ENCODE measurements at places on chromosomes 2 and 18. TPM values are rescaled to one million over a fixed set of nuclear protein-coding genes. Genes with fewer than 3 reads are reported as not detected.

GRCh38 chr2:223779877-223780276 lies 57.5 kb downstream of the AP1S3 start:
- H3K4me3 ChIP-seq: no peak overlapping the region
- no peak overlapping the region for H3K27ac ChIP-seq
- DNase-seq: no peak
- no peaks in the 10 kb centered on the region for H3K27me3 ChIP-seq
- H3K4me1 ChIP-seq: no peaks in the 10 kb centered on the region
- no peaks in the 10 kb centered on the region for H3K36me3 ChIP-seq

DNA sequence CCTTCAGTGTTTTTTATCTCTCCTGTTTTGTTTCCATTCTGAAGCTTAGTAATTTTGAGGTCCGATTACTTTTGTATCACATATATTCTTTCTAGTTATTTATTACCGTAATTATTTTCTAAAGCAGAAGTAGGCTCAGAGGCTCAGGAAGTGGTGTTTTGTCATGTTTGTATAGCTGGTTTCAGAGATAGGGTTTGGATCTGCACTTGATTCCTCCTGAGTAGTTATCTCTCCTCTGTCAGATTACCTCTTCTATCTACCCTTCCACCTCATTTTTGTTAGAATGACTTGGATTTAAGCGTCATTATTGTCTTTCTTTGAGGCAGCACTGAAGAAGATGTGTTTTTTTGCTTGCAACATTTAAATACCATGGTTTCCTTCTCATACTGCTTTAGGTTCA lies 95.4 kb downstream of the MTA3 start:
- H3K27ac ChIP-seq: no peak overlapping the region
- H3K27me3 ChIP-seq: no peaks in the 10 kb centered on the region
- H3K36me3 ChIP-seq: no peaks in the 10 kb centered on the region
- no peaks in the 10 kb centered on the region for H3K4me1 ChIP-seq

- H3K27me3 ChIP-seq: no peaks in the 10 kb centered on the region
- H3K36me3 ChIP-seq: no peaks in the 10 kb centered on the region
- no peak for DNase-seq
- H3K4me1 ChIP-seq: no peaks in the 10 kb centered on the region
- no peak overlapping the region for H3K27ac ChIP-seq
Observed at GRCh38 chr2:201363857-201364560, 6.9 kb upstream of the FLACC1 start.

The MORN2 gene
- total RNA-seq: 2.0 TPM

- no peak for DNase-seq
- no peaks in the 10 kb centered on the region for H3K36me3 ChIP-seq
- H3K4me1 ChIP-seq: no peaks in the 10 kb centered on the region
- H3K27me3 ChIP-seq: no peaks in the 10 kb centered on the region
Observed at GRCh38 chr18:923144-923866, 18.6 kb downstream of the ADCYAP1 start.

The THSD7B gene
- not detected for total RNA-seq

DNA sequence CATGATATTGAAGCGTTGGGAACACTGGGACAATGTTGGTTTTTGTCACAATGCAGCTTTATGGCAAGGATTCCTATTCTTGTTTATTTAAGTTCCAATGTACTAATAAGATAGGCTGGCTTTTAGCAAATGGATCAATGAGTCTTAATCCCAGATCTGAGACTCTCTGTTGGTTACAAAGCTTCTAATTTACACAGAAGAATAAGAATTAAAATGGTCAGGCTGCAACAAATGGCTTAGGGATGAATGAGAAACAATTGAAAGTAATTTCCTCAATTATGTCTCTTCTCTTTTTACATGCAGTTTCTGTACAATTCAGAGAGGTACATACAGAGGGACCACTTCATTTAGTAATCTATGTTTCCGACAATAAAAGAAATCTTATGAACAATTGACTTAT lies 640.4 kb downstream of the NRXN1 start:
- H3K27me3 ChIP-seq: no peaks in the 10 kb centered on the region
- H3K4me3 ChIP-seq: no peak overlapping the region
- H3K27ac ChIP-seq: no peak overlapping the region
- no peaks in the 10 kb centered on the region for H3K4me1 ChIP-seq

The GALNT13 gene
- 0.29 TPM for total RNA-seq

DNA sequence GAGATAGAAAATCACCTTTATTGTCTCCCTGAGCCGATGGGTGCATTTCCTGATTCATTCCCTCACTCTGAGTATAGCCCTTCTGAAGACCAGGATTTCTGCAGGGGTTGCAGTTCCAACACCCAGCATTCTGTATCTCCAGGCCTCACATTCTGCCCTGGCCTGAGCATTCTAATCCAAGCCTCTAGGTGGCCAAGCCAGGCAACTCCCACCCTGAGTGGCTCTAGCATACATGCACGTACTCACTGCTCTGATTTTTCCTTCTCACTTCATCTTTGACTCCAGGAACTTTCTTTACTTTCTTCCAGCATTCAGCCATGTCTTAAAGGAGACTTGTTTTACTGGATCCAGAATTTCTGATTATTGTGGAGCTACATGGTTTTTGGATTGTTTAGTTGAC lies 100.7 kb upstream of the STK39 start:
- H3K27ac ChIP-seq: no peak overlapping the region
- H3K4me1 ChIP-seq: no peaks in the 10 kb centered on the region
- no peak for DNase-seq
- no peak overlapping the region for H3K4me3 ChIP-seq
- no peaks in the 10 kb centered on the region for H3K36me3 ChIP-seq

DNA sequence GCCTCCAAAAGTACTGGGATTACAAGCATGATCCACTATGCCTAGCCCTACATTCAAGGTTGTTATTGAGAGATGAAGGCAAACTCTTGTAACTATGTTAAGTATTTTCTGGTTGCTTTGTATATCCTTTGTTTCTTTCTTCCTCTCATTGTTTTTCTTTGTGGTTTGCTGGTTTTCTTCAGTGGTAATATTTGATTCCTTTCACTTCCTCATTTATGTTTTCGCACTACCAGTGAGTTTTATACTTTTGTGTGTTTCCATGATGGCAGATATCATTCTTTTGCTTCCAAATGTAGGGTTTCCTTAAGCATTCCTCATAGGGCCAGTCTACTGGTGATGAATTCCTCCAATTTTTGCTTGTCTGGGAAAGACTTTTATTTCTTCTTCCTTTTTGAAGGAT lies 90.2 kb downstream of the NCK2 start:
- H3K27ac ChIP-seq: no peak overlapping the region
- H3K4me1 ChIP-seq: no peaks in the 10 kb centered on the region
- H3K27me3 ChIP-seq: no peaks in the 10 kb centered on the region
- no peak for DNase-seq
- no peak overlapping the region for H3K4me3 ChIP-seq
- no peaks in the 10 kb centered on the region for H3K36me3 ChIP-seq

- H3K4me3 ChIP-seq: no peak overlapping the region
- no peak overlapping the region for H3K27ac ChIP-seq
- no peaks in the 10 kb centered on the region for H3K27me3 ChIP-seq
- H3K4me1 ChIP-seq: no peaks in the 10 kb centered on the region
Observed at GRCh38 chr2:220847589-220847988, 724.5 kb downstream of the EPHA4 start.

- no peaks in the 10 kb centered on the region for H3K27me3 ChIP-seq
- no peaks in the 10 kb centered on the region for H3K4me1 ChIP-seq
- DNase-seq: no peak
Observed at GRCh38 chr2:191026377-191026776, 12.4 kb upstream of the STAT1 start.

- no peak overlapping the region for H3K4me3 ChIP-seq
- peaks cover 1% of the 10 kb centered on the region for H3K4me1 ChIP-seq
- H3K36me3 ChIP-seq: no peaks in the 10 kb centered on the region
- DNase-seq: no peak
- H3K27ac ChIP-seq: no peak overlapping the region
Observed at GRCh38 chr2:45869165-45869501, 217.7 kb downstream of the PRKCE start.

The FLACC1 gene
- 0.26 TPM for total RNA-seq

The FBXO48 gene
- 0.55 TPM for total RNA-seq

- peak; percentile 70 for DNase-seq
- H3K4me3 ChIP-seq: peak overlapping the region; percentile 55
- H3K27ac ChIP-seq: peak overlapping the region; percentile 90
- H3K36me3 ChIP-seq: no peaks in the 10 kb centered on the region
- H3K27me3 ChIP-seq: no peaks in the 10 kb centered on the region
Observed at GRCh38 chr2:27379836-27380625, 503 bp downstream of the ZNF513 start.

GRCh38 chr18:5983488-5983887 lies 88.2 kb upstream of the TMEM200C start:
- no peak overlapping the region for H3K4me3 ChIP-seq
- no peak overlapping the region for H3K27ac ChIP-seq
- H3K27me3 ChIP-seq: no peaks in the 10 kb centered on the region
- H3K36me3 ChIP-seq: no peaks in the 10 kb centered on the region
- no peak for DNase-seq

GRCh38 chr2:206324869-206325268 lies 50.4 kb downstream of the ZDBF2 start:
- H3K27ac ChIP-seq: no peak overlapping the region
- no peaks in the 10 kb centered on the region for H3K27me3 ChIP-seq
- H3K36me3 ChIP-seq: no peaks in the 10 kb centered on the region
- no peaks in the 10 kb centered on the region for H3K4me1 ChIP-seq
- DNase-seq: no peak

GRCh38 chr2:9292426-9292825 lies 85.8 kb downstream of the ASAP2 start:
- DNase-seq: no peak
- no peak overlapping the region for H3K4me3 ChIP-seq
- no peaks in the 10 kb centered on the region for H3K27me3 ChIP-seq
- no peaks in the 10 kb centered on the region for H3K4me1 ChIP-seq
- no peak overlapping the region for H3K27ac ChIP-seq

DNA sequence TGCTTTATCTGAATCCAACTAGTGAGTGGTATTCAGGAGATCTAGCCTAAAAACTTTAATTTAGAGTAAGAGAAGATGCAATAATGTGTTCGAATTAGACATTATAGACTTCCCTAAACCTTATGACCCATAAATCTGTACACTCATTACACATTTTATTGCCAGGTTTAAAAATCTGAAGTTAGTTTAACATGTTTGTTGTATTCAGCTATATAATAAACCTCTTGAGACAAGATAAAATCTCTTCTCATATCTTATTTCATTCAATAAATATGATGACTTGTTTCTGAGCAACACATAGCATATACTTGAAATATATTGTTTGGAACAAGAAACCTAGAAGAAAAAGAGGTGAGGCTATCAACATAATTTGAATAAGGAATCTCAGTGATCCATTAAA lies 150.7 kb downstream of the CDH7 start:
- no peak for DNase-seq
- no peaks in the 10 kb centered on the region for H3K27me3 ChIP-seq
- no peak overlapping the region for H3K27ac ChIP-seq

- H3K36me3 ChIP-seq: no peaks in the 10 kb centered on the region
- no peak overlapping the region for H3K4me3 ChIP-seq
- H3K27ac ChIP-seq: no peak overlapping the region
- no peak for DNase-seq
- H3K4me1 ChIP-seq: no peaks in the 10 kb centered on the region
Observed at GRCh38 chr2:226873826-226874225, 38.0 kb downstream of the RHBDD1 start.

DNA sequence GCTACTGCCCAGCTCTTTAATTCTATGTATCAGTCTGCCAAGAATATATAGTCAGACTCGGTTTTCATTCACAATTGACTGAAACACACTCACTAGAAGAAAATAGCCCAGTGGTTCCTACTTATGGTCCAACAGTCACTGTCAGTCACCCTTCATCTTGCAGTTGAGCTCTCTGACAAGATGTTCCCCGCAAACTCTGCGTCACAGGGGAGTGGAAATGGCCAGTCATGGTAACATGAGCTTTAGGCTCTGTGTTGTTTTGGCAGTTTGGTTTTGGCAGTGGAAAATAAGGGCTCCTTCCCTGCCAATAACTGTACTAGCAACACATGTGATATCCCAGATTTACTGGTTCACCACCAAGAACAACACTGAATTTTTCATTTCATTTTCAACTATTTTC lies 122.5 kb downstream of the PRPF40A start:
- no peaks in the 10 kb centered on the region for H3K36me3 ChIP-seq
- no peaks in the 10 kb centered on the region for H3K4me1 ChIP-seq
- peak; percentile 31 for DNase-seq

GRCh38 chr2:239945751-239946561 lies 79.2 kb downstream of the NDUFA10 start:
- H3K4me1 ChIP-seq: no peaks in the 10 kb centered on the region
- H3K27me3 ChIP-seq: no peaks in the 10 kb centered on the region
- no peak overlapping the region for H3K27ac ChIP-seq
- DNase-seq: peak; percentile 8
- H3K36me3 ChIP-seq: no peaks in the 10 kb centered on the region

- no peaks in the 10 kb centered on the region for H3K4me1 ChIP-seq
- H3K27me3 ChIP-seq: no peaks in the 10 kb centered on the region
- H3K27ac ChIP-seq: no peak overlapping the region
- DNase-seq: no peak
Observed at GRCh38 chr2:100178864-100179263, 36.5 kb upstream of the AFF3 start.

- no peaks in the 10 kb centered on the region for H3K4me1 ChIP-seq
- H3K27me3 ChIP-seq: no peaks in the 10 kb centered on the region
- H3K4me3 ChIP-seq: no peak overlapping the region
Observed at GRCh38 chr2:57330447-57330846, 716.2 kb upstream of the VRK2 start.

GRCh38 chr18:12742453-12742852 lies 39.6 kb downstream of the PSMG2 start:
- no peak overlapping the region for H3K4me3 ChIP-seq
- no peak overlapping the region for H3K27ac ChIP-seq
- H3K4me1 ChIP-seq: no peaks in the 10 kb centered on the region
- no peaks in the 10 kb centered on the region for H3K27me3 ChIP-seq

DNA sequence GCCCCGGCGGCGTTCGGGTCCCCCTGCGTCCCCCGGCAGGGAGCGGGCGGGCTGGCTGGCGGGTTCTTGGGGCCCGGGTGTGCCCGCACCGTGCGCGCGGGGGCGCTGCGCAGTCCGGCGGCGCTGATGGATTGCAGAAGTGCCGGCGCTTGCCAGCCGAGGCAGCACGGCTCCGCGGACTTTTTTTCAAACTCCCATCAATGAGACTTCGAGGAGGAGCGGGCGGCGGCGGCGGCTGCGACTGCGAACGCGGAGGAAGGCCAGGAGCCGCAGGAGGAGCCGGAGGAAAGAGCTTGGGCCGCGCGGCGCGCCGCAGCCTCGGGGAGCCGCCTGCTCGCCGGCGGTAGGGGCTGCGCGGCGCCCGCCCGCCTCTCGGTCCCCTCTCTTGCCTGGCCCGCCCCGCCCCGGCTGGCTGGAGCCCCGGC lies at the start of gene GLI2:
TSS of gene GLI2 (plus strand) at position 123 of the 425 bp plus-strand sequence. CDS start 61,453 bp downstream, outside the sequence.
- peak; percentile 79 for DNase-seq
- H3K4me3 ChIP-seq: peak within 1 kb of the TSS; percentile 66
- no peaks in the 10 kb centered on the region for H3K36me3 ChIP-seq
- H3K27ac ChIP-seq: peak within 1 kb of the TSS; percentile 83
- no peaks in the 10 kb centered on the region for H3K4me1 ChIP-seq

The EFR3B gene
- total RNA-seq: 1.3 TPM

Measured in uterus (tissue), 4 donors.